ENCODE measurements at places on chromosomes 5 and 9. TPM values are rescaled to one million over a fixed set of nuclear protein-coding genes. Genes with fewer than 3 reads are reported as not detected.

The ADAMTS2 gene
- total RNA-seq: 33.2 TPM

The PCDHGB4 gene
- 6.1 TPM for total RNA-seq

The CCDC180 gene
- total RNA-seq: 11.9 TPM

The IDNK gene
- total RNA-seq: 11.8 TPM

DNA sequence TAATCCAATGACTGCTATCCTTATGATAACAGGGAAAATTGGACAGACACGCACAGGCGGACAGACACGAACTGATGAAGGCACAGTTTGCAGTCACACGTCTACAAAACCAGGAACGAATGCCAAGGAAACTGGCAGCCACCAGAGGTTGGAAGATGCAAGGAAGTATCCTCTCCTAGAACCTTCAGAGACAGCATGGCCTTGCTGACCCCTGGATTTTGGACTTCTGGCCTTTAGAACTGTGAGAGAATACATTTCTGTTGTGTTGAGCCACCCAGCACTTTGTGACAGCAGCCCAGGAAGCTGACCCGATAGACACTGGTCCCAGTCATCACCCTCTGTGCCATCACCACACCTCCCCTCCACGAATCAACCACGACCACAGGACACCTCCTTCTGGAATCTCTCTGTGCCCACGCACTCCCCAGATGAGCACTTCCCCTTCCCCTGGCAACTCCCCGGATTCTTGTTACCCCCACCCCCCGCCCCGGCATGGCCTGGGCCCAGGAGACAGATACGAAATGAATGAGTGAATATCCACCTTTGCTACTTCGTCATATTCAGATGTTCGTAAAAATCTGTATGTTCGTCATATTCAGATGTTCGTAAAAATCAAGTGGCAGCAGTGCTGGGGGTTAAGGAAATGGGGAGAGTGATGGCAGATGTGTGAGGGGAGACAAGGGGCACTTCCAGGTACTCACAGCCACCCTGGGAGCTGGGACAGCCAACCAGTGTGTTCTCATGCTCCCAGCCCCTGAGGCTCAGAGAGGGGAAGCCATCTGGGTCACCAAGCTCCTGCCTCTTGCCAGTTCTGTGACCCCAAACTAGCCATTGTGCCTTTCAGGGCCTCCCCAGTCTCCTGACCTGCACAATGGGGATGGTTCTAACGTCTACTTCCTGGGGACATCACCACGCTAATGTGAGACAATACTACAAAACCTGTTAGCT lies 18.5 kb downstream of the GBGT1 start:
- H3K36me3 ChIP-seq: no peaks in the 10 kb centered on the region
- no peaks in the 10 kb centered on the region for H3K27me3 ChIP-seq
- H3K27ac ChIP-seq: peak overlapping the region; percentile 45
- peaks cover 72% of the 10 kb centered on the region for H3K4me1 ChIP-seq
- H3K4me3 ChIP-seq: no peak overlapping the region

The ANKDD1B gene
- not detected for total RNA-seq

The MAP3K1 gene
- 7.2 TPM for total RNA-seq

DNA sequence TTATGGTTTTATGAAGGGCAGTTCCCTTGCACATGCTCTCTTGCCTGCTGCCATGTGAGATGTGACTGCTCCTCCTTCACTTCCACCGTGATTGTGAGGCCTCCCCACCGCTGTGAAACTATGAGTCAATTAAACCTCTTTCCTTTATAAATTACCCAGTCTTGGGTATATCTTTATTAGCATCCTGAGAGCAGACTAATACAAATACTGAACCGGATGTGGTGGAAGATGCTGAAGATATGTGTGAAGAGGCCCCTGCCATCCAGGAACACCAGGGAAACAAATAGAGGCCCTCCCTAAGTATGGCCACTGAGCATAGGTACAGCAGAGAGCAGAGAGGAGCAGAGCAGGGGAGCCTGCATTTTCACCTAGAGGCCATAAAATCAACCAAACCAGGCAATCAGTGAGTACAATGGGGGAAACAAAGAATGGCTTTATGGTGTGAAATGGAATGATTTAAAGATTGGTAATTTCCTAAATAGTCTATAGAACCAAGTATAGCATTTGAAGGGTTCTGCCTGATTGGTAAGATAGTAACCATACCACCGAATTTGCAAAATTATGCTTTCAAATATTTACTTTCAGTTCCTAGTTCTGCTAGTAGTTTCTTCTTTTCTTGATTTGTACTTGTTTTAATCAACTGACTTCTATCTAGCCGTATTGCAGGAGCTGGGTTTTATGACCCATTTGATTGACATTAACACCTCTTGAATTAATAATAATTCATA lies 421.6 kb downstream of the IRX1 start:
- H3K36me3 ChIP-seq: no peaks in the 10 kb centered on the region
- H3K27ac ChIP-seq: no peak overlapping the region

DNA sequence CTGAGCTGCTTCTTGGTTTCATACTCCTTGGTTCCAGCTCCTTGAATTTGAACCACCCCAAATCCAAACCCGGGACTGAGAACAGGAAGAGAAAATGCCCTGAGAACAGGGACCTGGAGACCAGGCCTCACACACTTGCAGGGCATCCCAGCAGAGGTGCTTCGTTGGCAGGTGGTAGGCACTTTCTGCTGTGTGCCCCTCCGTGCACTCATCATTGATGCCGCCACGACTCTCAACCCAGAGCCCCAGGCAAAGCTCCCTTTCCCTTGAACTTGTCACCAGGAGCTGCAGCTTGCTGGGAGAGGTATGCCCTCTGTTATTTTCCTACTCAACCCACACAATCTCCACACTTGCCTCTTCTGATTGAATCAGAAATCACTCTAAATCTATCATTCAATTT lies 217.8 kb upstream of the IRX1 start:
- H3K36me3 ChIP-seq: no peaks in the 10 kb centered on the region
- H3K4me3 ChIP-seq: no peak overlapping the region
- H3K27me3 ChIP-seq: no peaks in the 10 kb centered on the region
- no peak overlapping the region for H3K27ac ChIP-seq
- DNase-seq: peak; percentile 39
- no peaks in the 10 kb centered on the region for H3K4me1 ChIP-seq

The RBM22 gene
- 32.3 TPM for total RNA-seq

The GCNT4 gene
- total RNA-seq: 3.0 TPM

The ZBED3 gene
- 13.8 TPM for total RNA-seq

DNA sequence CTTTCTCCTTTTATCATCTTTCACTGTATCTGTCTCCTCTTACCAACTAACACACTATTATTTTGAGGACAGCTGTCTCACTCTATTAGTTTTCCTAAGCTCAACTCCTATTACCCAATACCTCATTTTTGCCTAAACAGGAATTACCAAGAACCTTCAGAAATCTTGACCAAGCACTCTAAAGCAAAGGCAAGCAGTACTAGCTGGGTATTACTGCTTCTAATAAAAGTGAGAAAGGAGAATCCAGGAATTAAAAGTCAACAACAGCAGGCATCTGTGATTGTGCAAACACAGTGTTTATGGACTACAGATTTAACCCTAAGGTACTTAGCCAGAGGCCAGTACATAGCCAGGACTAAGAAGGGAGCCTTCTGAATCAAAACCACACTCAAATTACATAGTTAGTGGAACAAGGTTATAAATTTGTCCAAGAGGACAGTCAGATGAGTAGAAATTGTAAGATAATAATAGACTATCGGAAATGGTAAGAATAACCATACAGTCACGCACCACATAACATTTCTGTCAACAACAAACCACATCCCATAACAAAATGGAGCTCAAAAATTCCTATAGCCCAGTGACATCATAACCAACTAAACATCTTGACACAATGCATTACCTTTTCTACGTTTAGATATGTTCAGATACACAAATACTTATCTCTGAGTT lies 8.3 kb downstream of the RFX3 start:
- H3K27ac ChIP-seq: no peak overlapping the region
- H3K4me1 ChIP-seq: peaks cover 16% of the 10 kb centered on the region
- DNase-seq: no peak
- no peak overlapping the region for H3K4me3 ChIP-seq
- no peaks in the 10 kb centered on the region for H3K27me3 ChIP-seq
- no peaks in the 10 kb centered on the region for H3K36me3 ChIP-seq

- no peak overlapping the region for H3K27ac ChIP-seq
- no peaks in the 10 kb centered on the region for H3K27me3 ChIP-seq
- H3K36me3 ChIP-seq: peaks cover 23% of the 10 kb centered on the region
- H3K4me3 ChIP-seq: no peak overlapping the region
- DNase-seq: no peak
These were observed 46.4 kb downstream of the PKD2L2 start for GRCh38 chr5:137935694-137936093.

The ENTPD2 gene
- 2.1 TPM for total RNA-seq

DNA sequence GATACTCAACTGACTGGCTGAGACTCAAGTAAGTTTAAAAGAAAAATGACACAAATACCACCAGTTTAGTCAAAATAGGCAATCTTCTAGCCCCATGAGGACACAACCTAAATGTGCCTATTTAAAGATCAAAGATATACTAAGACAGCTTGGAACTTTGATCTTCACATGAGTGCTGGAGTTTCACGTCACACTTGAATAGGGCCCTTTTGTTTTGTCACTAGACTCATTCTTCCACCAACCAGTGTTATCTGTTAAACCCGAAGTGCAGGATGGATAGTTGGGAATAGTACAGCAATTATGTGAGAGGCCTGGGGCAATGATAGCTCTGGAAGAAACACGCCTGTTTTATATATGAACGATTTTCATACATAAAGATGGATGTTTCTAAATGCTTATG lies 792.8 kb upstream of the NUDT12 start:
- no peaks in the 10 kb centered on the region for H3K36me3 ChIP-seq
- H3K4me1 ChIP-seq: no peaks in the 10 kb centered on the region
- no peak for DNase-seq
- H3K27ac ChIP-seq: no peak overlapping the region
- H3K4me3 ChIP-seq: no peak overlapping the region
- H3K27me3 ChIP-seq: no peaks in the 10 kb centered on the region

DNA sequence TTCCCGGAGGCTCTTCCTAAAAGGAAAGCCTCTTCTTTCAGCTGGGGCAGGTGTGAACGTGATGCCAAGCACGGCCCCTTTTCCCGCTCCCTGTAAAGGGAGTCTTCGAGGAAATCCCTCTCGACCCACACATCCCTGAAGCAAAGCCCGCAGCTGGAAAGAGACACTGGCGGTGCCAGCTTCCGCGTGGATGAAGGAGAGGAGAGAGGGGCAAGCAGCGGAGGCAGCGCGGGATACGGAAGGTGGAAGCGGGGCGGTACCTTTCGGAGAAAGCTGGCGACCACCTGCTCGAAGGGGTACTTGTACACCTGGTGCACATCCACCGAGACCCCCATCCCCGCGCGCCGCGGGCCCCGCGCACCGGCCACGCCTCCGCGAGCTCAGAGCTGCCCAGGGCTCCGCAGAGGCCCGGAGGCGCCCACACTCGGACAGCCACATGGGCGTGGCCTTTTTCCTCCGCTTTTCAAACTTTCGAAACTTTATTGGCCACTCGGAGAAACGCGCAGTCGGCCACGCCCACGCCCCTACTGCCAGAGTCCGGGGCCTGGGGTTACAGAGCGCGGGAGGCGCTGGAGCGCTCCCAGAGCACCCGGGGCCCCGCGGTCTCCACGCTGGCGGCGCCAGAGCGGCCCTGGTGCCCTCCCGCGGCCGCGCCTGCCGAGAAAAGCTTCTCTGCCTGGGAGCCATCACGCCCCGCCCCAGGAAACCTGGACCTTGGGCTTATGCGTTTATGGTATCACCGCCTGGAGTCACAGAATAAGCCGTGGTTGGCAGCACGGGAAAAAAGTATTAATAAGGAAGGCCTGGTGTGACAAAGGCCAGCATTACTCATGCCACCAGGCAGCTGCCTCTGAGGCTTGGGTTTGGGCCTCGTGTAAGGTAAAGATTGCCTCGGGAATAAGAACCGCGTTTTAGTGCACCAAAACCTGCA lies at the start of gene PRELID2:
Gene PRELID2, minus strand, starts transcription at position 426 of the 931 bp plus-strand sequence. Its CDS starts 91 bp downstream, at position 335.
- H3K36me3 ChIP-seq: no peaks in the 10 kb centered on the region
- peak within 1 kb of the TSS; percentile 80 for H3K27ac ChIP-seq
- peak within 1 kb of the TSS; percentile 82 for H3K4me3 ChIP-seq
- peak; percentile 92 for DNase-seq
- H3K4me1 ChIP-seq: peaks cover 25% of the 10 kb centered on the region

DNA sequence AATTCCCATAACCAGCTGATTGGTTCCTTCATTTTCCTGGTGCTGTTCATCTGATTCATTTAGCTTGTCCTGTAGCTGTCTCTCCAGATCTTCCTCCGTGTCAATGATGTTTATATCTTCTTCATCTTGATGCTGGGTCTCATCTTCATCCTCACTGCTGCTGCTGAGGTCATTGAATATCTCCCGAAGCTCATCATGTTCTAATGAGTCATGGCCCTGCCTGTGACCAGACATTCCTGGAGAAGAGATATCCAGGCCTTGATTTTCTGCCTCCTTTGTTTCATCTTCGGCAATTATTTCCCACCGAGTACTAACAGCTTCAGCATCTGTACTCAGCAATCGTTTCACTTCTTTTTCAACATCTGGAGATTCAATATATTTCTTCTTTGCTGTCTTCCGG lies 1.4 kb downstream of the TAF7 start:
- H3K36me3 ChIP-seq: peaks cover 39% of the 10 kb centered on the region
- no peak overlapping the region for H3K27ac ChIP-seq
- DNase-seq: no peak
- no peaks in the 10 kb centered on the region for H3K4me1 ChIP-seq
- H3K27me3 ChIP-seq: no peaks in the 10 kb centered on the region
- no peak overlapping the region for H3K4me3 ChIP-seq

DNA sequence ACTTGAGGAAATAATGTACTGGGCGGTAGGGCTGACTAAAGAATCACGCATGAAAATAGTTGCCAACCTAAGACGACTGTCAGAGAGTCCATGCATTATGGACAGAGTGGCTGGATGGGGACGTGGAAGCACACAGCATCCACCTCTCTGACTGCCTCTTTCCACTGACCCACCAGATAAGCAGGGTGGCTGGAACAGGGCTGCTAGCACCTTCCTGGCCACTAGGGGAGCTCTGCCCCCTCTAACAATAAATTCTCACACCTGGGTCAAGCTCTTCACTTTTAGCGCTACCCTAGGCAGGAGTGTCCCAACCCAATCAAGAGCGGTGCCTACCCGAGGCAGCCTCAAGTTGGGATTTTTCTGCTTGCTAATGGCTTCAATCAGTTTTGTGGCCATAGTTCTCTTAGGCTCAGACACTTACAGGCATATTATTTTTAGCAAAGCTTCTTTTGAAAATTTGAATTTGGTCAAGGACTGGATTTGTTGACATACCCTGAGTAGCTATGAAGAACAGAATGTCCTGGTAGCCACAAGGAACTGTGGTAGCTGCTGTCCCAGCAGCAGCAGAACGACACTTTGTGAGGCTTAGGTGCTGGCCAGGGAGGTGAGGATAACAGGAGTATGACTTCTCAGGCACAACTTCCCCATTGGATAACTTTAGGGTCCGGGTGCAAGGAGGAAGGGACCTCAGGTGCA lies 6.9 kb upstream of the TPM2 start:
- H3K27me3 ChIP-seq: no peaks in the 10 kb centered on the region
- DNase-seq: peak; percentile 78
- H3K36me3 ChIP-seq: peaks cover 62% of the 10 kb centered on the region
- H3K4me1 ChIP-seq: peaks cover 32% of the 10 kb centered on the region
- peak overlapping the region; percentile 100 for H3K27ac ChIP-seq
- no peak overlapping the region for H3K4me3 ChIP-seq

The JAKMIP2 gene
- 3.1 TPM for total RNA-seq
